Frontal cortex (tissue), 4 donors: ENCODE measurements at places on chromosomes 2 and 18. TPM values are rescaled to one million over a fixed set of nuclear protein-coding genes. Genes with fewer than 3 reads are reported as not detected.
A peak's percentile ranks its signal among the peaks of the same experiment; 100 is the strongest.

DNA sequence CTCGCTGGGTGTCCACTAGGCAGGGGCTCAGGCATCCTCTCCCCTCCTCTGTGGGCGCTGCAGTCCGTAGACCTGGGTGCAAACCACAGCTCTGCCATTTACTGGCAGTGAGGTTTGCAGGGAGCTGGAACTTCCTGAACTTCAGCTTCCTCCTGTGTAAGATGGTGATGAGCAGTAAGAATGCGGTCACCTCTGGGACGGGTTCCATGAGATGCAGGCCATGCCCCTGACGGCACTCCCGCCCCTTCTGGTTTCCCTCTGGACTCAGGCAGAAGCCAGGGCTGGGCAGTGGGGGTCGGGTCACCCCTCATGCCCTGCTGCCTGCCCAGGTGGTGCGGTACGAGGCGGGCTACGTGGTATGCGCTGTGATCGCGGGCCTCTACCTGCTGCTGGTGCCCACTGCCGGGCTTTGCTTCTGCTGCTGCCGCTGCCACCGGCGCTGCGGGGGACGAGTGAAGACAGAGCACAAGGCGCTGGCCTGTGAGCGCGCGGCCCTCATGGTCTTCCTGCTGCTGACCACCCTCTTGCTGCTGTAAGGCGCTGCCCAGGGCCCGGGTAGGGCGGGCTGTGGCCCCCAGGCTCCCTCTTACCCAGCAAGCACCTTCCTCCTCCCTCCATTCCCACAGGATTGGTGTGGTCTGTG is 1.5 kb downstream of the PROM2 start:
- no peak for DNase-seq

LIMS3 gene
- total RNA-seq: 0.82 TPM

DNA sequence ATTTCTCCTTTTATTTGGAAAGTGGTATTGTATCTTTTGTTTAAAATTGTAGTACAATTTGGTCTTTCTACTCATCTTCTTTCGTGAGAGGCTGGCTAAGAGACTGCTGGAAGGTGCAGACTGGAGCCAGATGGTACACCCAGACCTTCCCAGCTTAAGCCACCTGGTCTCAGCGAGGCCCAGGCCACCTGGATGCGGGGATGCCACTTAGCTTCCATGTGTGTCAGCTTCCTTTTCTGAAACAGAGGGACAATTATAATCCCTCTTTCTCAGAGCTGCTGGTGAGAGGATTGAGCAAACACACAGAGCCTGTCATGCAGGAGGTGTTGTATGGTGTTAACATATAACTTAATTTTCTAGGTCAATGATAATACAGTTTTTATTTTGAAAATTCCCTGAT is 17.4 kb downstream of the FARP2 start:
- no peak for DNase-seq

LOXL3 gene
- 14.3 TPM for total RNA-seq

- DNase-seq: no peak
These were observed 71.7 kb downstream of the GALNT14 start for GRCh38 chr2:31066551-31066950.

DSG2 gene
- total RNA-seq: 3.3 TPM

GRCh38 chr2:60534052-60534685 is 19.3 kb downstream of the BCL11A start:
- no peak for DNase-seq

- no peak for DNase-seq
These were observed 64.9 kb downstream of the EML4 start for GRCh38 chr2:42233976-42234441.

GRCh38 chr18:34491719-34492118 is 218.4 kb upstream of the DTNA start:
- no peak for DNase-seq

DNA sequence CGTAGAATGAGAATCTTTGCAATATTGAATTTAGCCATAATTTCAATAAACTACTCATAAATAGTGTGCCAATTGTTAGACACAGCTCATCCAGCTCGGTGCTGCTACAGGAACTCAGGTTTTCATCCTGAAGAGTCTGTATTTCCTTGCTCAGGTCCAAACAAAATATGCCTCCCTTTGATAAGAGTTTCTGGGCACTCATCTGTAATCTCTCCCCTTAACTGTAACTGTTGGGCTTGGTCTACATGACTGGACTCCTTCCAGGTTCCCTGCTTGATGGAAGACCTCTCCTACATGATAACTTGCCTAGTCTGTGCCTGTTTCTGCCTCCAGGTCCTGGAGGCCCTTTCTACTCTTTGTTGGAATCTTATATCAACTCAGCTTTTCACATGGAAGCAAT is 57.9 kb downstream of the GCA start:
- DNase-seq: no peak

DNA sequence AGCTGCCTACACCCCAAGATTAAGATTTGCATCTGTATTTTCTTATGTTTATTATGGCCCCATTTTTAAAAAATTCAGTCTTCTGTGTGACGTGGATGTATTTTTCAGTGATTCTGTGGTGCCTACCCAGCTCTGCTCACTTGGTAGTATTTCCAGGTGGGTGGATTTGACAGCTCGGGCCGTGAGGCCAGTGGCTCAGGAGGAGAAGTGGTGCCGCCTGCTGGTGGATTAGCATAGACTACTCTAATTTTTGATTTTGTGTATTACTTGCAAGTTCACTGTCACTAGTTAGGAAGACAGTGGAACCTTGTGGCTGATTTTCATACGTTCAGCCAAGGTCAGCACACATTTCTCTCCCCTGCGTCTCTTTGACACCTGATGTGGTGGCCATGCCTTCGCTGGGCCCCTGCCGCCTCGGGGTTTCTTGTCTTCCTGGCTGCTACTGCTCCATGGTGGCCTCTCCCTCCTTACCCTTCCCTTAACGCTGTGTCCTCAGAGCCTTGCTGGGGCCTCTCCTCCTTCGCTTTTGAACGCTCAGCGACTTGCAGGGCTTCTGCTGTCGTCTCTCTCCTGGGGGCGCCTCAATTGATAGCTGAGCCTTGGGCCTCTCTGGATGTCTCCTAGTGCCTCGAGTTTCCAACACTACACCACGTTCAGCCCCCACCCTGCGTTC is 89.4 kb downstream of the DGKD start:
- DNase-seq: peak; percentile 88

SCG2 gene
- total RNA-seq: 138 TPM

- no peak for DNase-seq
These were observed 45.3 kb downstream of the PIKFYVE start for GRCh38 chr2:208311321-208311720.

- no peak for DNase-seq
These were observed 101.8 kb downstream of the SH3BP4 start for GRCh38 chr2:235053651-235054050.

GRCh38 chr2:234497594-234498235 is 834 bp upstream of the ARL4C start:
- no peak for DNase-seq

DNA sequence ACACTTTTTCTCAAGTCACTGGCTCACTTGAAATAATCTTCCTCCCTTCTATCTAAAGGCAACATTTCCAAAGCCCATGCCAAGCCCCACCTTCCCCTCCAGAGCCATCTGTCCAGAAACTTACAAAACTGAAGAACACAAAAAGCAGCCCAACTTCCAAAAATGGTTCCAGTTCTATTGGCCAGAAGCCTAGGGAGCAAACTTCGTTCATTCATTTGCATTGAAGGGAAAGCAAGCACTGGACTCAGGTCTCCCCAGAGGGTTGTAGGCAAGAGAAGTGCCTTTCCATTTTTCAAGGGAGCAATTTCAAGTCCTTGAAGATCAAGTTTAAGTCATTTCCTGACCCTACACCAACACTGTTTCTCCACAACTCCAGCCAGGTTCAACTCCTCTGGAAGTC is 585.0 kb downstream of the BCL11A start:
- no peak for DNase-seq
